ENCODE measurements at places on chromosomes 12 and 14. TPM values are rescaled to one million over a fixed set of nuclear protein-coding genes. Genes with fewer than 3 reads are reported as not detected.

The CD27 gene
- 116 TPM for total RNA-seq

DNA sequence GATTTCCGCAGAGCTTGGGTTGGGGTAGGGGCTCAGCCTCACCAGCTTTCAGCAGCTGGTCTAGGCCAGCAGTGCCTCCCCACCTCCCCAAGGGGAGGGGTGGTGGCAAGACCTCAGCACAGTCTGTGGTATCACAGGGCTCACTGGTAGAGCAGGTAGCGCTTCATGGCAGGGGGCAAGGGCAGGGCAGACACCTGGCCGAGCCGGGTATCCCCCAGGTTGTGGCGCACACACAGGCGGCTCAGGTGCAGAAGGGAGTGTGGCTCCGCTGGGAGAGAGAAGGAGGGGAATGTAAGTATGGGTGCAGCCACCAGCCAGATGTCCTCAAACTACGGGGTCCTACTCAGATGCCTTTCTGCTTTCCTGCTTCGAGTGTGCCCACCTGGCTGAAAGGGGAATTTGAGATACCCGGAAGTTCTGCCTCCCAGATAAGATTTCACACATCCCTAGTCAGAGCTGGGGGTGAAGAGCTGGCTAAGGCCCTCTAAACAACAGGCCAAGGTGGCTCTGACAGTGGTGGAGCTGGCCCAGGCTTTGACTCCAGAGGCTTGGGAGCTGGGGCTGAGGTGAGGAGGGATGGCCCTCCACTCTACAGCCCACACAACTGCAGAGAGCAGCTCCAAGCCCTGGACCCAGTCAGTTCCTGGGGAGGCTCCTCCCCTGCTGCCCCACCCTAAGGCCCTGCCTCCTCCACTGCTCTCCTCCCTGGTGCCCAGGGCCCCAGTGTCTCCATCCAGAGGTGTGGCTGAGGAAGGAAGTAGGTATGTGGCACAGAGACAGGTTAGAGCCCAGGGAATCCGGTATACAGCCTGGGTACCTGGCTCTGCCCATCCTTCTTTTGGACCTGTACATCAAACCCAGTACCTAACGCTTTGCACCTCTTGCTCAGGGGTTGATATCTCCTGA, 1.8 kb downstream of the SPSB2 start:
- no peak for DNase-seq
- peaks cover 28% of the 10 kb centered on the region for H3K36me3 ChIP-seq
- no peaks in the 10 kb centered on the region for H3K27me3 ChIP-seq
- peaks cover 35% of the 10 kb centered on the region for H3K4me1 ChIP-seq

GRCh38 chr14:51251486-51251885, 11.4 kb downstream of the TMX1 start:
- H3K36me3 ChIP-seq: peaks cover 31% of the 10 kb centered on the region
- H3K4me1 ChIP-seq: peaks cover 16% of the 10 kb centered on the region
- DNase-seq: no peak
- H3K27me3 ChIP-seq: no peaks in the 10 kb centered on the region

DNA sequence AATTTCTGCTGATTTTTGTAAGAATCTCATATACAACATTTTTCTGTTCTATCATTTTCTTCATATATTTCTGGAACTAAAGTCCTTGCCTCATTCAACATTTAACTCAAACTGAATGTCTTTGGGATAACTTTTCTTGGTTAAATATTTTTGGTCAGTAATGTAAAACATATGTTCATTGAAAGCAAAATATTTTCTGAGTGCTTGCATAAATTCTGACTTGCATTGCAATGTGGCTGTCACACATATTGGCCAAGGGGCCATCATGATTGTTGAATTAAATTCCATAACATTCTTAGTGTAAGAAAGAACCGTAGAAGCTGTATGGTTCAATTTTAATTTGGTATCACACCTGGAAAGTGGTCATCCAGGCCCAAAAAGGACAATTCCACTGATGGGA, 369.4 kb downstream of the GALC start:
- H3K27ac ChIP-seq: no peak overlapping the region
- no peak for DNase-seq

DNA sequence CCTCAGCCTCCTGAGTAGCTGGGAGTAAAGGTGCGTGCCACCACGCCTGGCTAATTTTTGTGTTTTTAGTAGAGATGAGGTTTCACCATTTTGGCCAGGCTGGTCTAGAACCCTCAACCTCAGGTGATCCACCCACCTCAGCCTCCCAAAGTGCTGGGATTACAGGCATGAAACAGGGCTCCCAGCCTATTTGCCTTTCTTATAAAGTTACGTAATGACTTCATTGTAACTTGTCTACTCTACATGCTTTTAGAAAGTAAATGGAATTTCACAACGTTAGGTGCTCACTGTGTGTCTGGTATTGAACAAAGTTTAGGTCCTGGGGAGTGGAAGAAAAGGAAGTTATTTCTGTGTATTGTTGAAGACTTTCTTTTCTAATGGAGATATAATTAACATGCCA, 12.5 kb downstream of the CFAP251 start:
- H3K27ac ChIP-seq: no peak overlapping the region
- H3K4me3 ChIP-seq: no peak overlapping the region
- no peaks in the 10 kb centered on the region for H3K36me3 ChIP-seq

DNA sequence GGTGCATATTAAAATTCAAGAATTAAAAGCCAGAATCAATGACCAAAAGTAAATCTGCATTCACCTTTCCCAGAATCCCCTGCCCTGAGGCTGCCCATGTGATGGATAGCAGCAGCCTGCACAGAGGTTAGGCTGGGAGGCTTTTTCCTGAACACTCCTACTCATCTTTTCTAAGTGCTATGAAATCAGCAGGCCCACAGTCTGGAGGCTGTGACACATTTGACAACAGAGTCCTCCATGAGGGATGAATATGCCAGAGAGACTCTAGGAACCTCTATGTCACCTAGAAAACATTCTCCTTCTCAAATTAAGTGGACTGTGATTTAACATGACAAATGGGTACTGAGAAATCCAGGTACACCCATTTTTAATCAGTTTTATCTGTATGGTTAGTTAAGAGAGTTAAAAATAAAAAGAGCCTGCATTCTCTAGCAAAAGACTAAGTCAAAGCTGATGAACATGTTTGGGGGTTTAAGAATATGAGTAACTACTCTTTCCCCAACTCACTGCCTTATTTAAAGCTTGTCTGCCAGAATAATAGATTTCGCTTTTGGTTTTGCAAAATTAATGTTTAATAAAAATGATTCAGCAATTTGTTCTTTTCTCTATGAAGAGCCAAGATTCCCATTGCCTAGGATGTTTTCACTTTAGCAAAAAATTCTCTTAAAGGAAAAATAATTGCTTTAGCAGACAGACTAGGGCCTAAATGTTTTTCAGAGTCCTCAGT, 115.0 kb downstream of the RTN1 start:
- no peak overlapping the region for H3K4me3 ChIP-seq
- no peaks in the 10 kb centered on the region for H3K27me3 ChIP-seq
- H3K27ac ChIP-seq: no peak overlapping the region
- no peak for DNase-seq
- no peaks in the 10 kb centered on the region for H3K36me3 ChIP-seq
- no peaks in the 10 kb centered on the region for H3K4me1 ChIP-seq

- no peaks in the 10 kb centered on the region for H3K4me1 ChIP-seq
- H3K36me3 ChIP-seq: no peaks in the 10 kb centered on the region
Measured at GRCh38 chr12:2879853-2880252, 2.8 kb downstream of the RHNO1 start.

DNA sequence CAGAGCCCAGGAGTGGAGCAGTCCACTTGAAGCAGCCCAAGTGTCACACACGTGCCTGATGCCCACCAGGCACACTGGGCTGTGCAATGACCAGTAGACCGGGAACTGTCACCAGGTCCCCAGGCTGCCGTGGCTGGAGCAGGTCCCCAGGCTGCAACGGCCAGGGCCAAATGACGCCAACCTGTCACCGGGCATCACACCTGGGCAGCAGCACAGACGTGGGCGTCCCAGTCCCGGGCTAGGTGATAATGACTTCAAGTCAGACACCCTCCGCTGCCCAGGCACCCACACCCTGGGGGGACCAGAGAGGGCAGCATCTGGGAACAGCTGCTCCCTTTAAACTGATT, 30.6 kb upstream of the MMP17 start:
- no peaks in the 10 kb centered on the region for H3K4me1 ChIP-seq
